Heart right ventricle (tissue), 16 donors: ENCODE measurements at places on chromosomes 6 and 20.

DNA sequence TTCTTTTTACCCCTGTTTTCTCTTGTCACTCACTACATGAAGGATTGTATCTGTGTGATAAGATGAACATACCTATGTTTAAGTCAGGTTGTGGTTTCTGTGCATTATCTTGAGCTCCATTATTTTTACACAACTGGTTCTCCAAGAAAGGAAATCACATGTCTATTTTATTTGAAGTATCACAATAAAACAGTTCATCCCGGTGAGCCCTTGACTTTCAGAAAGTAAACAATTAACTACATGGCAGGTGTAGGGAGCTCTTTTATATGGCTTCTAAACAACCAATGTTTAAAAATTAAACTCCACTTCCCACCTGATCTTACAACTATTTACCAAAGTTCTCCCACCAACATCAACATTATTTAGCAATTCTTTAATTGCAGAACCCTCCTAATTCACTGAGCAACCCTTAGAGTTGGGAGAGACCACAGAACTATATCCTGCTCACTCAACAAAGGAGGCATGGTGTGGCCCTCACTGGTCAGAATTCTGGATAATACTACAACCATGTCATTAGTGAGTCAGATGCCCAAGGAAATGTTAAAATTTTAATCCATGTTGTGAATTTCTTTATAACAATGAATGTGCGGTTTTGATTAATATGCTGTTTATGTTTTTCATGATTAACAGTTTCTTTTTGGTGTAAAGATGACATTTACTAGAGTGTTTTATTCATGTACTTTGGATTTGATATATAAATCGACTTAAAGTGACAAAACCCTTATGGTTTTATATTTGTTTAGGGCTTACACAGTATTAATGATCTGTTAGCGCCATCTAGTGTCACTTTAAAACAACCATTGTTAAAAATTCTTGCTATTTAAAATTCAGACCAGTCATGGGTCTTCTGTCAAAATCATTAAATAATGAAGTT is 50.0 kb upstream of the SCGN start:
- DNase-seq = no peak

- DNase-seq = no peak
Observed at GRCh38 chr6:26516481-26517427, 16.7 kb downstream of the BTN1A1 start.

- DNase-seq = no peak
Observed at GRCh38 chr20:60101201-60101890, 143.1 kb downstream of the CDH26 start.

- DNase-seq = no peak
Observed at GRCh38 chr6:34554291-34555006, 1.7 kb downstream of the SPDEF start.

DNA sequence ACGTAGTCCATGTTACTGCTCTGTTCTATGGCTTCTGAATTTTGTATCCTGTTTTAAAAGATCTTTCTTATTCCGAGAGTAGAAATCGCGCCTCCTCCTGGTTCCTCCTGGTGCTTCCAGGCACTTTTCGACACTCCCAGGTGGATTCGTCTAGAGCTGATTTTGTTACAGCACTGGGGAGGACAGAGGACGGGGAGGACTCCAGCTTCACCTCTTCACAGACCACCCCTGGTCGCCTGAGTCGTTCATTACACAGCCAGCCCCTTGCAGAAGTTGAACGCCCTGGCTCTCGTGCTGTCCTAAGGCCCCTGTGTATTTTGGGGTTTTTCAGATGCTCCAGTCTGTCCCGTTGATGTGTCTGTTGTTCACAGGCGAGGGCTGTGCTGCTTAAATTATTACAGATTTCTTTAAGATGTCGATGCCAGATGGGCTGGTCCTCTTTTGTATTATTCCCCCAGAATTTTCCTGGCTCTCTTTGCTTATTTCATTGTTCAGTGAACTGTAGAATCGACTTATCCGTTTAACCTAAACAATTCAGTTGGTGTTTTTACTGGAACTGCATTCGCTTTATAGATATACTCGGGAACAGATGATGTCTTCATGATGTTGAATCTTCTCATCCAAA is 30.5 kb downstream of the COL20A1 start:
- no peak for DNase-seq

DNA sequence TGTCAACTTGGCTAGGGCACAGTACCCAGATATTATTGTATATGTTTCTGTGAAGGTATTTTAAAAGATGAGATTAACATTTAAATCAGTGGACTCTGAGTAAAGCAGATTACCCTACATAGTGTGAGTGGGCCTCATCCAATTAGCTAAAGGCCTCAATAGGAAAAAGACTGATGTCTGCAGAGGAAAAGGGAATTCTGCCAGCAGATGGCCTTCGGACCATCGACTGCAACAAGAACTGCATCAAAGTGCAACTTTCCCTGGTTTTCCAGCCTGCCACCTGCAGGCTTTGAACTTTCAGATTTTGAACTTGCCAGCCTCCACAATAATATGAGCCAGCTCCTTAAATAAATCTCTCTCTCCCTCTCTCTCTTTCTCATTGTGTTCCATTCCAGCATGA is 80.5 kb downstream of the IMPG1 start:
- DNase-seq = no peak

DNA sequence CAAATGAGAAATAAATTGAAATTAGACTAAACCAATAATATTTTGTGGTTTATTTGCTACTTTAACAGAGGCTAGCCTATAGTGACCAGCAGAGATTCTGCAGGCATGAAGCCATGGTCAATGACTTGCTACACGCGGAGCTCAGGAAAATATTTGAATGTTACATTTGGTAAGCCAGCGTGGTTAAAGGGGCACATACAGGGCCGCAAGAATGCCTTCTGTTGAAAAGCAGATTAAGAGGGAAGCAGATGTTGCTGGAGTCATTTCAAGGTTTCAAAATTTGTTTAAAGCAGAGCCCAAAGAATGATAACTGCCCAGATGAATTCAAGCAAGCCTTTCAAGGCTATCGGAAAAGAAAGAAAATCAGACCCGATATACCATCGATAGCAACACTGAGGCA is 294.3 kb upstream of the MAN1A1 start:
- DNase-seq = no peak

- no peak for DNase-seq
Observed at GRCh38 chr6:40626886-40627285, 39.7 kb upstream of the LRFN2 start.

DNA sequence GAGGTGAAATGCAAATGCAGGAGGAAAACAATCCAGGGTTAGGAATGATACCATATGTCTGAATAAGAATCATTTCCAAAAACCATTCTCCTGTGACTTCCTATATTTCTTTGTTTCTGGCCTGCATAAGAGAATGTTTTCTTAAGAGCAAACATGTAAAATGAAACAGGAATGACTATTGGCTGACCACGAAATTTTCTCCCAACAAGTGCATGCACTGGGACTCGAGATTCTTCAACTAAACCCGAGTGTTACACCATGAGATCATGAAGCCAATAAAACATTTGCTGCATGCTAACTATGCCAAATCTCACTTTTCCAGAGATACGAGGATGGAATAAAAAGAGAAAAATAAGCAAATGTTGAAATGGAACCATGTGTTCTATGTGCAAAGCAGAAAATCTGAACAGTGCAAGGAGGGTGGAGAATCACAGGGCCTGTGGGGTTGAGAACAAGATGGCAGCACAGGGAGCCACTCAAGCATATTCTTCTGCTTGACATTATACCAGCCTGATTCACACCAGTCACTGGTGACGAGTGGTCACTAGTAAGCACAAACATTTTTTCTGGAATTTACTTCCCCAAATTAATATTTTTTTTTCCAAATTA is 212.2 kb upstream of the FOXA2 start:
- no peak for DNase-seq

DNA sequence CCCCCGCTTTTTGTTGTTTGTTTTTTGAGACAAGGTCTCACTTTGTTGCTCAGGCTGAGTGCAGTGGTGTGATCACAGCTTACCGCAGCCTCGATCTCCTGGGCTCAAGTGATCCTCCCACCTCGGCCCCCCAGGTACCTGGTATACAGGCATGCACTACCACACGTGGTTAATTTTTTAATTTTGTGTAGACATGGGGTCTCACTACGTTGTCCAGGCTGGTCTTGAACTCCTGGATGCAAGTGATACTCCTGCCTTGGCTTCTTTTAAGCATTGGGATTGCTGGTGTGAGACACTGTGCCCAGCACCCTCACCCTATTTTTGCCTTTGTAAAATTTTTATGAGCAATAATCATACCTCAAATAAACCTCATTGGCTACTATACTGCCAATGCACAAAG is 5.5 kb downstream of the ENPP3 start:
- no peak for DNase-seq

DNA sequence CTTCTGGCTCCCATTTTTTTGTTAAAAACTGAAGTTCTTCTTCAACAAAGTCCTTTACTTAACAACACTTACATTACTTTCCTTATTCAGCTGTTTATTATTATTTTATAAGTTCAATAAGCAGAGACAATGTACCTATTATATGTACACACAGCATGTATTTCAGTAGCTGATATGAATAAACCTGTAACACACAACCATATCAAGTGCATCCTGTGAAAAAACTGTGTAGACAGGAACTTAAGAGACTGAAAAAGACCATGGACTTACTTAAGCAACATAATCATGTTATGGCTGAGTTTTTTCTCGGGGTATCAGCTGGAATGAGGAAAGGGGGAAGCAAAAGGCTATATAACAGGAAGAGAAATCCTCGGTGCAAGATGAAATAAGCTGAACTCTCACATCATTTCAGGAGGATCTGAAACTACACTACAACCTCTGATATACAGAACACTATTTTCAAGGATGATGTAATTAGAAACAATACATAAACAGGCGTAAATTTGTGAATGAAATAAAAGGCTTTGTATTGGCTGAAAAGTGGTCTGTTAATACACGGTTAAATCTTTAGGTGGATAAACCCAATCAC is 70.9 kb downstream of the REV3L start:
- no peak for DNase-seq

- DNase-seq = no peak
Observed at GRCh38 chr6:155561257-155561965, 105.8 kb upstream of the NOX3 start.
